ENCODE measurements at places on chromosomes 5 and 9. TPM values are rescaled to one million over a fixed set of nuclear protein-coding genes. Genes with fewer than 3 reads are reported as not detected.

- H3K27me3 ChIP-seq, result no peaks in the 10 kb centered on the region
- H3K36me3 ChIP-seq, result no peaks in the 10 kb centered on the region
- no peak overlapping the region for H3K27ac ChIP-seq
- DNase-seq, result no peak
Observed at GRCh38 chr5:179309751-179310320, 35.4 kb downstream of the ADAMTS2 start.

DNA sequence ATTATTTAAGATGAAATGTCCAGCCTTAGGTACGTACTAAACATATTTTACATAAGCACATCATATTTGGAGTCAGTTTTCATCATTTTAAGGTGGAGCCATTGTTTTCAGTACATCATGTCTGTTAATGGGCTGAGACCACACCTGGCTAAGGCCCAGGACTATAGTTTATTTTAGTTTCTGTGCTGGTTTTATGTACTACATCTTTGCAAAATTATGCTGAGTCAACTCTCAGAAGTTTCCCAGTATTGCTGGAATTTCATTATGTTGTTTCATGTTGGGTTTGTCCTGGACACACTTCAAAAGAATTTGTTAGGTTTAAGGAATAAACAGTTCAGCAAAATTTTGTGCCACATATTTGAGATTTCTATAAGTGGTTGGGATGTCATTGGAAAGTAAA, 171.2 kb downstream of the CCDC171 start:
- H3K27me3 ChIP-seq, result no peaks in the 10 kb centered on the region
- no peak overlapping the region for H3K27ac ChIP-seq
- H3K4me3 ChIP-seq, result no peak overlapping the region
- DNase-seq, result no peak

DNA sequence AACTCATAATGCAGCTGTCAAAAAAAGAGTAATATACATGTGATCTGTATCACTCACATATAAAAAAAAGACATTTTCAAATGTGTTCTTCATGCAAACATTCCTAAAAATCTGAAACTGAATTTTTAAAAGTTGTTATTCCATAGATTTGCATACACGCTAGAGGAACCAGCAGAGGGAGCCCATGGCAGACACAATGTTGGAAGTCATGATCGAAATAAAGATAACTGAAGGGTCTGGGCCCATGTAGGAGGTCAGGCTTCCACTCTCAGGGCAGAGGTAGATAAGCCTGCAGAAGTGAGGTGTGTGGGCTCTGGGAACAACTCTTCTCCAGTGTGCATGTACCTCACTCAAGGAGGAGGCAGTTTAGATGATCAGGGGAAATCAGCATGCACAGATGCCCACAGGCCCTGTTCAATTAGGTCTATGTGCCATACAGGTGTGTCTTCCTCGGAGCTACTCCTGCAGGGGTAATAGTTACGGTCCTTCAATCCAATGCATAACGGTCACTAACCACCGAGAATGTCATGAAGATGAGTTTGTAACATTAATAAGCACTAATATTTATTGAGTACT, 208.6 kb downstream of the EPB41L4A start:
- H3K27ac ChIP-seq, result no peak overlapping the region
- peak; percentile 67 for DNase-seq
- no peak overlapping the region for H3K4me3 ChIP-seq
- no peaks in the 10 kb centered on the region for H3K4me1 ChIP-seq
- H3K36me3 ChIP-seq, result no peaks in the 10 kb centered on the region

LRRC14B gene
- not detected for total RNA-seq

ANKRD31 gene
- total RNA-seq, result 0.60 TPM

BARX1 gene
- total RNA-seq, result 0.50 TPM
